ENCODE measurements at places on chromosomes 5 and 9.

GRCh38 chr9:97550386-97550785 is 48.9 kb downstream of the TMOD1 start:
- no peak for DNase-seq

- DNase-seq: no peak
Observed at GRCh38 chr9:129334105-129334935, 156.3 kb upstream of the IER5L start.

DNA sequence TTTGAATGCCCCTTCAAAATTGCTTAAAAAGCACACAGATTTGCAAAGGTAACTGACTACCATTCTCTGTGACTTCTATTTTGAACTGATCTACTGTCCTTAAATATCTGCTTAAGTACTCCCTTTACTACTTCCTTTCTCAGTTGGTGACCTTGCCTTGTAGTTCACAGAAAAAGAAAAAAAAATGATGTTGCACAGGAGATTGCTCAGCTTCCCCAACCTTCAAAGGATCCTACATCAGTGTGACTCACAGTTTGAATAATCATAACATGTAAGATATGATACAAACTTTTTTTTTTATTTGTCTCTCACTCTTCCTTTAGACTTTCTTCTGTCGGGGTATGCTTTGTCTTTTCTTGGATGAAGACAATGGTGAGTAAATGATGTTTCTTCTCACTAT is 1029.6 kb downstream of the CDH12 start:
- no peak for DNase-seq

DNA sequence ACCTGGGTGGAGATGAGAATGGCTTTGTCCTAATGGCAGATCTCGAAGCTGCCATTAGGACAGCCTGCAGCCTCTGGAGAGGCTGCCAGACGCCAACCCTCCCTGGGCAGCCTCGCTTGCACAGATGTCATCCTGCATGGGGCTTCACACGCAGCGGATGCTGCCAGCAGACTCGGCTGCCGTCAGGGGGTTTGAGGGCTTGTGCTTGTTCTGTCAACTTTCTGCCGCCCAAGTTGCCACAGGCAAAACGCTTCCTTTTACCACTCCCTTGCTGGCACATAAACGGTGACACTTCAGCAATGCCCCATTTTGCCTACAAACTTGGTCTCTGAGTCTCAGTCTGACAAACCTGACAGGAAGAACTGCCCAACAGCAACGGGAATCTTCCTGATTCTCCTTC is 24.7 kb downstream of the DAP start:
- DNase-seq: no peak

GRCh38 chr5:67414712-67415111 is 218.1 kb upstream of the CD180 start:
- DNase-seq: no peak

DNA sequence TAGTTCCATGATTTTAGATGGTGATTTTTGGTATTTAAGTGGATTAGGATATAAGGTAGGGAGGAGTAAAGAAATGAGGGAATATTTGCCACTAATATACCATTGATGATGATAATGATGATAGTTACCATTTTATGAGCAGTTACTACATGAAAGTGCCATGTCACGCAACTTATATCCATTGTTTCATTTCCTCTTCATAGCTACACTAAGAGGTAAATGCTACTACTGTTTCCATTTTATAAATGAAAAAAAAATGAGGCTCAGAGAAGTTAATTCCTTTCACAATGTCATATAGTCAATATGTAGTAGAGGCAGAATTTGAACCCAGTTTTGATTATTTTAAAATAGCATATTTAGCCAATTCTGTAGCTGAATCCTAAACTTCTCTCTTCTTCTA is 112.2 kb upstream of the ADRA1B start:
- no peak for DNase-seq

GRCh38 chr9:87063871-87064270 is 116.6 kb upstream of the GAS1 start:
- DNase-seq: no peak

DNA sequence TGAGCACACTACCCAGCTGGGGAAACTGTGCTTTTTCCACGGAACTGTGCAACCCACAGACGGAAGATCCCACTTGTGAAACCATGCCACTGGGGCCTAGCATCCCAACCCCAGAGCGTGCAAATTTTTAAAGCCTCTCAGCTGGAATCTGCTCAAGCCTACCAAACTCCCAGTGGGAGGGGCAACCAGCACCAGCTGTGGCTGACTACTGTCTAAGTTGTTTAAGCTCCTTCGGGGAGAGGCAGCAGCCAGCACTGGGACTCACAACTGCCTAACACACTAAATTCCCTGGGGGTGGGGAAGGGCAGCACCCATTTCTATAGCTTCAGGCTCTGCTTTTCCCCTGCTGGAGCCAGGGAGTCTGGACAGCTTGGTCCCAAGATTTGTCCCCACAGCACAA is 287.6 kb upstream of the MSX2 start:
- no peak for DNase-seq

GRCh38 chr5:40682154-40683017 is 2.7 kb downstream of the PTGER4 start:
- no peak for DNase-seq

DNA sequence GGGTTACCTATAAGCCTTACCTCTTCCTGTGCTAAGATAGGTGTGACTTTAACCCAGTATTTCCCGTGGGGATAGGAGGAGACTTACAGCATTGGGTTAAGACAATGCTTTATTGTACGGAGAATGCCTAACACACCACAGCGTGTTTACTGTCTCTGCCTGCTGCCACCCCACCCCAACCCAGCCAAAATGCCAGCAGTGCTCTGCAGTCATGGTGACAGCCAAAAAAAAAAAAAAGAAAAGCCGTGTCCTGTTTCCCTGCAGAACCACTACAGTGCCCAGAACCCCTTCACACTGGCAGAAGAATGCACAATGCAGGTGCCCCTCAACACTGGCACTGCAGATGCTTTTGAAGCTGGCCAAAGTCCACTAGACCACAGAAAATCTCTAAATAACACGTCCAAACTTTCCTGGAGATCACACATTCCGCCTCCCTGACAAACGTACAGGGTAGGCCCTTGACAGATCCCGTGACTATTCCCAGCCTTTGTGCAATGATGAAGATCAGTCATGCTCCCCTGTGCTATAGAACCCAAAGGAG is 102.2 kb downstream of the SERINC5 start:
- no peak for DNase-seq

- no peak for DNase-seq
Observed at GRCh38 chr9:121562301-121562700, 62.7 kb upstream of the GGTA1 start.

GRCh38 chr5:81183811-81184748 is 49.0 kb upstream of the CKMT2 start:
- no peak for DNase-seq

- DNase-seq: no peak
Observed at GRCh38 chr9:120574473-120574872, 5.5 kb downstream of the CDK5RAP2 start.

- no peak for DNase-seq
Observed at GRCh38 chr9:69013382-69013727, 558 bp downstream of the PRKACG start.

DNA sequence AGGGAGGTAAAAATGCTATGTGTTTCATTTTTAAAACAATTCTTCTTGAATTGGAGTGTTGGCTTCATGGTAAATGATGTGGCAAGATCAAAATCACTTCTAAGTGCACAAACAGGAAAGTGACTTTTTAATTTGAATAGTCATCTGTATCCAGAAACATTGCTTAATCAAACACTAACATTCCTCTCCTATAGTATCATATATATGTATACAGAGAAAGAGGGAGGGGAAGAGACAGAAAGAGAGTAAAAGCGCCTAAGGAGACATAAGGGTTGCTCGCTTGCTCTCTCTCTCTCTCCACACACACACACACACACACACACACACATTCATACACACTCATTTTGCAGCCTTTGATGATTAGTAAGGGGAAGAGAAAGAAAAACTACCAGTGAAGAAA is 95.4 kb upstream of the PRDM9 start:
- no peak for DNase-seq

DNA sequence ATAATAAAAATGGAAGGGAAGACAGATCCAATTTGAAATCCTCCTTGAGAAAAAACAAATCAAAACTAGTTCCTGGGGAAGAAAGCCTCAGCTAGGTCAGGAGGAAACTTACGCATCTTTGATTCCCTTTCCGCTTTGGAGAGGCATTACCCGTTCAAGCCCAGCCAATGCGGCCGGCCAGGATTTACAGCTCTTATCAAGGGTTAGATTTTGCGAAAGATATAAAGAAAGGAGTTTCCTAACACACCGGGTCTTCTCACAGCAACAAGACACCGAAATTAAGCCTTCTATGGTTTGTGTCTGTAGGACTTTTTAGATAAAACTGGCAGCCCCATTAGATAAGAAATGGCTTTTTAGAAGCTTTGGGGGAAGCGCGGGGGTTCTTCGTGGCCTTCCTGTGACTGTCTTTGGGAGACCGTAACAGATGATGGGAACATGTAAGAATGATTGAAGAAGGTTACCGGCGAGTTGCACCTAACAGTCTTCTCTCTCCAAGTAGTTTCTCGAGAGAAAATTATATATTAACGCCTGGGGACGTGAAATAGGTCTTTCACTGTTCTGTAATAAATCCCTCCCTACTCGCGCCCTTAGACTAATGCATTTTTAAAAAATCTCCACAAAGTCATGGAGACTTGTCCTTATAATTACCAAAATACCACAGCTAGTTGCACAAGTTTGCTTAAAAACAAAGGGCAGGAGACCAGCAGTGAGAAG is 1.3 kb upstream of the ISL1 start:
- no peak for DNase-seq

DNA sequence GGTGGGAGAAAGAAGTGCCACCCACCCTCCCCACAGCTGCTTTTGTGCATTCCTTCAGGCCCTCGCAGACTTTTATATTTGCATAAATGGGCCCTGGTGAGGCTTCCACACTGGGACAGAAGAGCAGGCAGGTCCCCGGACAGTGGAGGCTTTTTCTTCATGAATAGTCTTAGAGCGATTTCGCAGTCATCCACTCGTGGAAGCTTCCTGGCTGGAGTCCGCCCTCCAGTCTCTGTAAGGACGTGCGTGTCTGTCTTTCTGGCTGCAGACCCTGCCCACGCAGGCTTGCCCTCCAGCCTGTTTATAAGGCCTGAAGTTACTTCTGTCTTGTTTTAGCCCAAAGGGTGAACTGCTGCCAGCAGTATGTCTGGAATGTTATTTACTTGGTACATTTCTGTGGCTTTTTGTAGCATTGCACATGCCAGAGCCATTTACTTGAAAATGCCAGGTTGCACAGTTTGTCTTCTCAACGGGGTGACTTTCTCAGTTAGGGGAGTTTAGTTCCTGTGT is 195.7 kb downstream of the AOPEP start:
- no peak for DNase-seq

- no peak for DNase-seq
Observed at GRCh38 chr5:113311301-113311700, 123.5 kb downstream of the TSSK1B start.

- DNase-seq: no peak
Observed at GRCh38 chr5:150235500-150235854, 45.6 kb downstream of the SLC6A7 start.

GRCh38 chr5:39115644-39116343 is 41.6 kb upstream of the RICTOR start:
- DNase-seq: no peak

- no peak for DNase-seq
Observed at GRCh38 chr5:177064500-177065277, 22.0 kb upstream of the FGFR4 start.

DNA sequence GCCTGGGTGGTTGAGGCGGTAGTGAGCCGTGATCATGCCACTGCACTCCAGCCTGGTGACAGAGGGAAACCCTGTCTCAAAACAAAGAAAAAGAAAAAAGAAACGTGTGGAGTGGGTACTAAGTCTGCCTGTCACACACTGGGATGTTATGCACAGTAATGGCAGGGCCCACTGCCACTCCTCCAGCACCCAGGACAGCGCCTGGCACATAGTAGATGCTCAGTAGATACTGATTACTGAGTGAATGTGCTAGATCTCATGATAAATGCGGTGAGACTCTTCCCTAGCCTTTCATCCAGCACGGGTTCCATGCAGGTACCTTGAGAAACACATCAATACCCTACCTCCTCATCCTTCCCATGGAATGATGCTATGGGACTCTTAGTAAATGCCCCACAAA is 87.4 kb upstream of the HSPA9 start:
- DNase-seq: no peak

GRCh38 chr9:109806506-109807115 is 26.6 kb downstream of the PALM2AKAP2 start:
- no peak for DNase-seq

DNA sequence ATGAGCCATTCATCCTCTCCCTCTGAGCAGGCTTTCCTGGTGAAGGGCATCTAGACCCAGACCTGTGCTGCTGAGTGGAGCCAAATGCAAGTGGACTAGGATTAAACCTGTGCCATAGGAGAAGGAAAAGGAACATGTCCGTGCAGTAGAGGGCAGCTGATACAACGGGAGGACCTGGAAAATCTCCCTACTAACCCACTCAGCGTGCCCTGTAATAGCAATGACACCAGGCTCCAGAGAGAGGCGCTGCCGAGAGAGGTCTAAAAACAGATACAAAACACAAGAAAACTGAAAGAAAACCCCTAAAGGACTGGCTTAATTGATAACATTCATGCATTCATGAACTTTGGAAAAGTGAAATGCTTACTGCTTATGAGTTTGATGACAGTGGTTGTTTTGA is 60.8 kb downstream of the PFDN1 start:
- DNase-seq: no peak

DNA sequence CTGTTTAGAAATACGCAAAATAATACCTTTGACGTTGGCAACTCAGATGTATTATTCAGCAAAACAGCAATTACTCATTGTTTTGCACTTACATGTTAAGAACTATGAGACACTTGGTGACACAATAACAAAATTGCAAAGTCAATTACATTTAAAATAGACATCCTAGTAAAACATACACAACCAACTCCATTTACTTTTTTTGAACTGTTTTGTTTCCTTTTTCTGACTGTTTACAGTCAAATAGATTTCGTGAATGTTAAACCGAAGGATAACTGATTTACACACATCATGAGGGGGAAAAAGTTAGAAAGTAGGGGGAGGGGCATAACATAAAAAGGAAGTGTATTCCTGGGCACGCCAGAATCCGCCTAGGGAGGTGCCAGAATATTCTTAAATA is 220.1 kb downstream of the MEF2C start:
- no peak for DNase-seq

GRCh38 chr9:76027416-76027815 is 136.9 kb downstream of the PCSK5 start:
- no peak for DNase-seq

Measured in GM13977 (cell line).